ENCODE measurements at places on chromosomes 11 and 22.

- DNase-seq: peak; percentile 55
These were observed 33.8 kb upstream of the SLC35C1 start for GRCh38 chr11:45771193-45771565.

DNA sequence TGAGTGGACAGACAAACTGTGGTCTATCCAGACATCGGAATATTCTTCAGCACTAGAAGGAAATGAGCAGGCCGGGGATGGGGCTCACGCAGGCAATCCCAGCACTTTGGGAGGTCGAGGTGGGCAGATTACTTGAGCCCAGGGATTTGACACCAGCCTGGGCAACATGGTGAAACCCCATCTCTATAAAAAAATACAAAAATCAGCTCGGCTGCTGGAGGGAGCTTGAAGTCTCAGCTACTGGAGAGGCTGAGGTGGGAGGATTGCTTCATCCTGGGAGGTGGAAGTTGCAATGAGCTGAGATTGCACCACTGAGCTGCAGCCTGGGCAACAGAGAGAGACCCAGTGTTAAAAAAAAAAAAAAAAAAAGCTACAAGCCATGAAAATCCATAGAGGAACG lies 8.0 kb upstream of the CTSD start:
- DNase-seq: no peak

DNA sequence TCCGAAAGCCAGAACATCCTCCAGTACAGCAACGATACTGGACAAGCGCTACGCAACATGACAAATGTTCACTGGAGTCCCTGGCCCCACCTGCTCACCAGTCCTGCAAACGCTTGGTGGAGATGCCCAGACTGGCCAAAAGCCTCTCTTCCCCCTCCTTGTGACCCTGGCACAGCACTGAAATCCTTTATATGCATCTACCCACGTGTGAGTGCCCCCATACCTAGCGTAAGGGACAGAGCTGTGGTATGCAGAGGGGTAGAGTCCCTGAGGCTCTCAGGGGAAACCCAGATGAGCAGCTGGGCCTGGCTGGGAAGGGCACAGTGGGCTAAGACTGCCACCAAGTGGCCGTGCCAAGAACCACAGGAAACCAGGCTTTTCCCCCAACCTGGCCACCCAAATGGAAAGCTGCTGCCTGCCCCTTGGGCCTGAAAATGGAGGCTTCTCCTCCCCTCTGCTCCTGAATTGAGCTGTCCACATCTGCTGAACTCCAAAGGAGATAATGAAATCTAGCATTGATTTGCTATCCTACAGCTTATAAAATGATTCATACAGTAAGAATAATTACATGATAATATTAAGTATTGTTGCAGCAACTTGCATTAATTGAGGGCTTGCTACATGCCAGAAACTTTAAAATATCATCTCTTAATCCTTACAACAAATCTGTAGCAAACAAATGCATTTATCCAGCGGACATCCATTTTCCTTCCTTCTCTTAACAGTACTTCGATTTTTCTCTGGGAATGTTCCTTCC lies 24.8 kb upstream of the TTC12 start:
- DNase-seq: peak; percentile 11

GRCh38 chr11:19853016-19853415 lies 140.4 kb downstream of the NAV2 start:
- no peak for DNase-seq

- DNase-seq: no peak
These were observed 1.0 kb downstream of the DNHD1 start for GRCh38 chr11:6498121-6498520.

DNA sequence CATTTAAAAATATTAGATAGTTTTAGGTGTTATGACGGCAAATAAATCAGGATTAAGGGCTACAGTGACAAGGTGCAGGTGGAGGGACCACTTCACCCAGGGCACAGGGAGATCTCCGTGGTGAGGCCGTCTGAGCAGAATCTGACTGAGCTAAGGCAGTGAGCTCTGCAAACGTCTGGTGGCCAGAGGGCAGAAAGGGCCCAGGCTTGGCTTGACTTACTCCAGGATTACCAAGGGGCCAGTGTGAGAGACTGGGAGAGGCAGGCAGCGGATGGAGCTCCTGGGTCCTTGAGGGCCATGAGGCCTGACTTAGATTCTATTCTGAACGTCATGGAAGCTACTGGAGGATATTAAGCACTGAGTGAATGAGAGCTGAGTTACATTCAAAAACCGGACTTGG lies 125.9 kb upstream of the B3GAT1 start:
- no peak for DNase-seq

DNA sequence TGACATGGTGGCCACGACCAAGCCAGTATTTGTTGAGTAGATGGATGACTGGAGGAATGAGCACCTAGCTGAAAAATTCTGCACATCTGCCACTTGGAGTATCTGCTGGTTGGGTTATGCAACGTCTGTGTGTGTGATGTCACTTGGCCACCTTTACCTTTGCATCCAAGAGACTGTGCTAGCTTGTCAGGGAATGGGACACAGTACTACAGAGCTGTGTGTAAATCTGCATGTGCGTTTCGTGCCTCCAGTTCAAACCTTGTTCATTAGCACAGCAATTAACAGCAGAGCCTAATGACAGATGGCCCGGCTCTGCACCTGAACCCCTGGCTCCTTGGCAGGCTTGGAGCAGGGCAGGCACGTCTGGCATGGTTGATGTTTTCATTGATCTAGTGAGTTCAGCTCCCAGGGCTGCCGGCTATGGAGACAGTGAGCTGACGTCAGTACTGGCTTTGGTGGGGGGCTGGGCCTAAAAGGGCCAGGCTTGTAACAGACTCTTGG lies 188.4 kb upstream of the NAV2 start:
- DNase-seq: no peak

GRCh38 chr11:95884376-95884775 lies 39.5 kb downstream of the MTMR2 start:
- no peak for DNase-seq

- DNase-seq: no peak
These were observed 18.5 kb upstream of the ARHGAP20 start for GRCh38 chr11:110730773-110731172.

- no peak for DNase-seq
These were observed 204.0 kb upstream of the NECTIN1 start for GRCh38 chr11:119932828-119933562.

- DNase-seq: peak; percentile 21
These were observed 2.5 kb upstream of the CALCA start for GRCh38 chr11:14974515-14975251.

- no peak for DNase-seq
These were observed 41.0 kb downstream of the CEP57 start for GRCh38 chr11:95831198-95831883.

DNA sequence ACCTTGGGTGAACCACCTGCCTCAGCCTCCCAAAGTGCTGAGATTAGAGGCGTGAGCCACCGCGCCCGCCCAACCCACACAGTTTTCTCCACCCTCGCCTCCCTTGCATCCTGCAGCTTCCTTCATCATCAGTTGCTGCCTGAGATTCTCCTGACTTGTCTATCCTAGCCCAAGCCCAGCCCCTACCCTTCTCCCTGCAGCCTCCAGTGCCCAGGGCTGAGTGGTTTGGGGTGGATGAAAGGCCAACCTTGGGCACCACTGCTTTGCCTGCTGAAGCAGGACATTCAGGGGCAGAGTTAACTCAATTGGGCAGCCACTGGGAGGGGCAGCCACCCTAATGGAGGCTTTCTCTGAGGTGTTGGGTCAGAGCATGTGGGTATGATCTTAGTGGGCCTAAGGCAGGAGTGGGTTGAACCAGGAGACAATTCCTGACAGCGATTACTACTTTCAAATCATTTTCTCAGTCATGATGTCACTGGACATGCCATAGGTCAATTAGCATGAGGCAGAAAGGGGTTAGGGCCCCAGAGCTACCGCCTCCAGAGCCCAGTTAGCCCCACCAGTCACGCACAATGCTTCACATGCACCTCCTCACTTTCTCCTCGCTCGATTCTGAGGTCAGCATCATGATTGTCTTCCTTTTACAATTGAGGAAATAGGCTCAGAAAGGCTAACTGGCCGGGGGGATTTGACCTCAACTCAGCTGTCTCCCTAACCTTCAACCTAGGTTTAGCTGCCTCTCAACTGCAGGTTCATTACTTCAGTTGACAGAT lies 1.0 kb upstream of the FKBP2 start:
- DNase-seq: no peak

- DNase-seq: no peak
These were observed 22.0 kb downstream of the JAML start for GRCh38 chr11:118202599-118203422.

DNA sequence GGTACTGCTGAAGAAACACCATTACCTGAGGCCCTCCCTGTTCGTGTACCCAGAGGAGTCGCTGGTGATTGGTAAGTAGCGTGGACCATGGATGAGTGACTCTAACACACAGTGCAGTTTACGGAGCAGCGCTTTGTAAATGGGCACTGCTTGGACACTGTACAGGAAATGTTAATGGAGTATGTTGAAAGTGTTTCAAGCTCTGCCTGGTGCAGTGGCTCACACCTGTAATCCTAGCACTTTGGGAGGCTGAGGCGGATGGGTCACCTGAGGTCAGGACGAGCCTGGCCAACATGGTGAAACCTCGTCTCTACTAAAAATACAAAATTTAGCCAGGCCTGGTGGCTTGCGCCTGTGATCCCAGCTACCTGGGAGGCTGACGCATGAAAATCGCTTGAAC lies 29.7 kb downstream of the XRCC6 start:
- no peak for DNase-seq

- DNase-seq: no peak
These were observed 82.3 kb upstream of the EED start for GRCh38 chr11:86162239-86162638.

Data from activated CD4-positive, CD25-positive, alpha-beta regulatory T cell (primary cell).